ENCODE measurements at places on chromosomes 2 and 18.

DNA sequence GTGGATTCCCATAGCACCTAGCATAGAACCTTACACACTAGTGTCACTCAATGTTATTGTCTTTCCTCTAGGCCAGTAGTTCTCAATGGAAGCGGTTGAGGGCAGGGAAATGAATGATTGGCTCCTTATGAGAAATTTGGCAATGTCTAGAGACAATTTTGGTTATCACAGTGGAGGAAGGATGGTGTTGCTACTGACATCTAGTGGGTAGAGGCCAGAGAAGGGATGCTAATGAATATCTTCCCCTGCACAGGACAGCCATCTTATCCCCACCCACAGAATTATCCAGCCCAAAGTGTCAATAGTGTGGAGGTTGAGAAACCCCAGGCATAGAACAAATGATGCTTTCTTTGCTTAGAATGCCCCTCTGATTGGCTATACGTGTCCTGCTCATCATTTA, 15.8 kb downstream of the C18orf63 start:
- no peak for DNase-seq

GRCh38 chr2:133717497-133717896, 149.2 kb upstream of the NCKAP5 start:
- no peak for DNase-seq

DNA sequence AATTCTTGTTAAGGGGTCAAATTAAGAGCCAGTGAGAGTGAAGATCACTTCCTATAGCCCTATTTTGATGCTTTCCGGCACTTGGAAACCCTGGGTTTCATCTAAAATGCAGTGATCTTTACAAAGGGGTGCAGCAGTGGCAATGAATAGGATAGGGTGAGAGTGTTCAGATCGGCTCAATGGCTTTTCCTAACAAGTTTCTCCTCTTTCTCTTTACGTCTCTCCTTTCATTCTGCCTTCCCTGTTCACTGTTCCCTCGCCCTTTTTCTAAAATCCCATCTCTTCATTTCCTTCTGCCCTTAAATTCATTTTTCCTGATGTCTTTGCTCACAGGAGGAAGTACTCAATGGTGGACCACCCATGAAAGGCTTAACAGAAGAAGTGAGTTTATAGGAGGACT, 86.0 kb downstream of the CTIF start:
- no peak for DNase-seq

- DNase-seq, result no peak
Observed at GRCh38 chr18:68219872-68220271, 495.0 kb downstream of the TMX3 start.

DNA sequence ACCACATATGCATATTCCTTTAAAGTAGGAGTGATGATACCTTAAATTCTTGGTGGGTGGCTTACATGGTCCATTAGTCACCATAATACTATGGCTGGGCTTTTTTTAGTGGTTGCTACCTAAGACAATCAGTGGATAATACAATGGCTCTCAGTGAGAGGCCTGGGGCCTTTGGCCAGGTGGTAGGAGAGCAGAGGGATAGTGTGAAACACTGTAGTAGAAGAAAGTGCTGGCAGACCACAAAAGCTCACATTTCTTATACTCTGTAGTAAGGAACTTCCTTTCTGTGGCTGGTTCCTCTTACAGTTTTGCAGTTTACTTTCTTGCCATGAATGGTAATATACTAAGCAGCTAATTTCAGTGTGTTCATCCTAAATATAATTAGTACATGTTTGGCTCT, 583.5 kb downstream of the XIRP2 start:
- no peak for DNase-seq

- no peak for DNase-seq
Observed at GRCh38 chr2:139000131-139000785, 220.1 kb upstream of the NXPH2 start.

DNA sequence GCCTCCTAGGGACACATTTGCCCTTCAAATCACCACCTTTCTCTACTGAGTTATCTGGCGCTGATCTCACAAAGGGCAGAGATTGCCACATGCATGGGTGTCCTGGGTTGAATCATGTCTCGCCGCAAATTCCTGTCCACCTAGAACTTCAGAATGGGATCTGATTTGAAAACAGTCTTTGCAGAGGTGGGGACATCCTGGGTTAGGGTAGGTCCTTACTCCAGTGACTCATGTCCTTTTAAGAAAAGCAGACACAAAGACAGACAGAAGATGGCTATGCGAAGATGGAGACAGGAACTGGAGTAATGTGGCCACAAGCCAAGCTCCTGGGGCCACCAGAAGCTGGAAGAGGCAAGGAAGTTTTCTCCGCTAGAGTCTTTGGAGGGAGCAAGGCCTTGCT, 197.4 kb upstream of the SMIM21 start:
- no peak for DNase-seq

DNA sequence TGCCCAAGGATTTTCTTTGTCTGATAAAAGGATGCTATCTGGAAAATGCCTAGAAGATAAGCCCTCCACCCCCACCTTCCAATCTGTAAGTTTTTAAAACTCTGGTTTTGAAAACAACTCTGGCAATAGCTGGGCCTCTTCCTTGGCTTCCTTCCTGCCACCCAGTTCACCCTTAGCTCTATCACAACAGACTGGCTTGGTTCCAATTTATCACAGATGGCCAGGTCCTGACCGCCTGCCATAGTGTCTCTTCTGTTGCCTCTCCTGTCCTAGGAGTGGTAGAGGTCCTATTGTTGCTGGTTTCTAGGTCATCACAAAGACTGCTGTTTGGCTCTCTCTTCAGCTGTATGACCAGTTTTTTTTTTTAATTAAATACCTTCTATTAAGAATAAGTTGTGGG, 1727.9 kb upstream of the SLC39A10 start:
- no peak for DNase-seq

DNA sequence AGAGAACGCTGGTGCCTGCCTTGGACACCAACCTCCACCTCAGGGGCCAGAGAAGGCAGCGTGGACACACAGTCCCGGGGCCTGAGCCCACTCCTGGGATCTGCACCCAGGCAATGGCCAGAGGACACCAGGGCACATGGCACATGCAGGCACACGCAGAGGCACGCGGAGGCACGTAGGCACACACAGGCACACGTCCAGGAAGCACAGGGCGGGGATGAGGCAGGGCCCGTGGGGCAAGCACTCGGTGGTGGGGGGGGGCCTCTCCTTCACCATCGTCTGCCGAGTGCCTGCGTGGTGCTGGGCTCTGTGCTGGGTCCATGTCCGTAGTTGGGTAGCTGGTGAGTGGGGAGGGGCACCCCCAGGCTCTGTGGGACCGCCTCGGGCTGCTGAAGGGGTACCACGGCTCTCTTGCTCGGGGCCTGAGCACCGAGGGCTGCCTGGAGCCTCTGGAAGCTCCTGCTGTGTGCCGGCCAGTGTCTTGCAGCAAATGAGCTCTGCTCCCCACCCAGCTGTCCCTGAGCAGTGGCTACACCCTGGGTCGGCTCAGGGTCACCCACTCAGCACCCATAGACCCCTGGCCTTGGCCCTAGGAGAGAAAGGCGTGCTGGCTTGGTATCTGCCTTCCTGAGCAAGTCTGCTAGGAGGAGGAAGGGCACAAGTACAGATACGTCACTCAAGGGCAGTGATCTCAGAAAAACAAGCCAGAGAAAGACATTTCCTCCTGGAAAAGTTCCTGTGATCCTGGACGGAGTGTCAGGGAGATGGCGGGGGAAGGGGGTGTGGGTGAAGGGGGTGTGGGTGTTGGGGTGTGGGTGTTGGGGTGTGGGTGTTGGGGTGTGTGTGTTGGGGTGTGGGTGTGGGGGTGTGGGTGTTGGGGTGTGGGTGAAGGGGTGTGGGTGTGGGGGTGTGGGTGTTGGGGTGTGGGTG, 26.4 kb downstream of the RTP5 start:
- DNase-seq, result no peak

DNA sequence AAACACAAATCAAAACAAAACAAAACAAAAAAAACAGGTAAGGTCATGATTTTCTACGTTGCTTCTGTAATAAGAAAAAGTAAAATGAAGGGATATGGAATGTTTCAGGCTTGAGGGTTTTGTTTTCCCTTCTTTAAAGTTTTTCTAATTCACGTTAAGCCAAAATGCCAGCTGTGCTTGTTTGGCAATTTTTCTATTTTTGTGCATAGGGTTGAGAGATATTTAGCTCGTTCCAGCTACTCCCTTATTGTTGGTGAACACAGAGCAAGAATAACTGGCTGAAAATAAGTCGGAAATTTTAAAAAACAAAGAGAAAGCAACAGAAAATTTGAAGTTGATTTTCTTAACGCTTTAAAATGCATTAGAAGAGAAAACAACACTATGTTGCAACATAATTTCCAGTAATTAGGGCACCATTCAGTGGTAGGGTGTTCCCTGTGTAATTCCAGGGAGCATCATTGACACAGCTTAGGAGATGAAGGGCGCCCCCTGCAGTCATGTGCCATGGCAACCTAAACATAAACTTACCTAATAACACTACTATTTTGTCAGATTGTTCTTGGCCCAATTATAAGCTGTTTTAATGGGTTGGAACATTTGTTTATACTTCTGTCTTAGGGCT, 99.5 kb downstream of the DTNA start:
- peak; percentile 51 for DNase-seq

- no peak for DNase-seq
Observed at GRCh38 chr2:97660775-97661389, 3.0 kb downstream of the ACTR1B start.

DNA sequence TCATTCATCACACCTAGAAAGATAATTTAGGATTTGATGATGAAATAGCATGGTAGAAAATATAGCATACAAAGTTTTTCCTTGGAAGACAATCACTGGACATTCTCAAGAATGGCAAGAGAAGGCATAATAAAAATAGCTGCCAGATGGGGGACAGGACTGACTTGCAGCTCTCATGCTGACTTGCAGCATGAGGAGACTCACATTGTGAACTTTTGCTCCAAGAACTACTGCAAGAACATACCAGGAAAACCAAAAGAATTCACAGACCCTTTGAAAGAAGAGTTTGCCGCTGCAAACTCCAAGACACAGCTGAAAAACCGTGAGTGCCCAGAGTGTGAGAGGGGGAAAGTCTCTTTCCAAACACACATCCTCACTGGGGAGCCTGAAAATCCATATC, 47.0 kb downstream of the CRYGD start:
- no peak for DNase-seq

DNA sequence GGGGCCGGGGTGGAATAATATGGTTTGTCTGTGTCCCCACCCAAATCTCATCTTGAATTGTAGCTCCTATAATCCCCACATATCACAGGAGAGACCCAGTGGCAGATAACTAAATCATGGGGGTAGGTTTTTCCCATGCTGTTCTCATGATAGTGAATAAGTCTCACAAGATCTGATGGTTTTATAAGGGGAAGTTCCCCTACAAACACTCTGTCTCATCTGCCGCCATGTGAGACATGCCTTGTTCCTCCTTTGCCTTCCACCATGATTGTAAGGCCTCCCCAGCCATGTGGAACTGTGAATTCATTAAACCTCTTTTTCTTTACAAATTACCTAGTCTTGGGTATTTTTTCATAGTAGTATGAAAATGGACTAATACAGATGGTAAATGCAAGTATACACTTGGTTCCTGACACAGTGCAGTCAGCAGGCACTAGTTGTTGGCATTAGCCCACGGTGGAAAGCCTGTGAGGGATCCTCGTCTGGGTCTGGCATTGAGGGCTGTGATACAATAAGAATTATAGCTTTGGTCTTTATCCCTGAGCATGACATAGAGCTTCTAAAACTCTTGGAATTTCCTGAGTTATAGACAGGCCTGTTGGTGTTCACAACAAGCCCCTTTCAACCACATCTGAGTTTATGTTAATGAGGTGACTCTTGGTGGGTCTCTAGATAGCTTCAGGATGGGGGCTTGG, 135.8 kb downstream of the CABLES1 start:
- DNase-seq, result no peak

DNA sequence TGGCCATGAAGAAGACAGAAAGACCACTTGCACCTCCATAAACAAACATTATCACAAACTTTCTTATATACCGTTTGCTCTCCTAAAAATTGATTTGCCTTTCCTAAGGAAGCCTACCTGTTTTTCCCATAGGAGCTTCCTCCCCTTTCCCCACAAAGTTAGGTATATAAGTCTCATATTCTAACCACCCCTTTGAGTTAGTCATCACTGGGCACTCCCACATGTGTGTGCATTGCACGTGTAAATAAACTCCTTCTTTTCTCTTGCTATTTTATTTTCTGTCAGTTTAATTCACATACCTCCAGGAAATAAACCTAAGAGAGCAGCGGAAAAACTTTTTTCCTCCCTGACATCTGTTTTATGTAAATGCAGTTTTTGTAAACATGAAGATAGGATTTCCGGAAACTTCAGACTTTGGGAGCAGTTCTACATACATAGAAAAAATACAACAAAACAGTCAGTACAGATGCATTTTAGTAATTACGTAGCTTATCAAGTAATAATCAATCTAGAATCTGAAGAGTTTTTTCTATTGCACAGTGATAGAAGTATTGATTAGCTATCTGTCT, 46.6 kb downstream of the PLCL1 start:
- DNase-seq, result no peak

DNA sequence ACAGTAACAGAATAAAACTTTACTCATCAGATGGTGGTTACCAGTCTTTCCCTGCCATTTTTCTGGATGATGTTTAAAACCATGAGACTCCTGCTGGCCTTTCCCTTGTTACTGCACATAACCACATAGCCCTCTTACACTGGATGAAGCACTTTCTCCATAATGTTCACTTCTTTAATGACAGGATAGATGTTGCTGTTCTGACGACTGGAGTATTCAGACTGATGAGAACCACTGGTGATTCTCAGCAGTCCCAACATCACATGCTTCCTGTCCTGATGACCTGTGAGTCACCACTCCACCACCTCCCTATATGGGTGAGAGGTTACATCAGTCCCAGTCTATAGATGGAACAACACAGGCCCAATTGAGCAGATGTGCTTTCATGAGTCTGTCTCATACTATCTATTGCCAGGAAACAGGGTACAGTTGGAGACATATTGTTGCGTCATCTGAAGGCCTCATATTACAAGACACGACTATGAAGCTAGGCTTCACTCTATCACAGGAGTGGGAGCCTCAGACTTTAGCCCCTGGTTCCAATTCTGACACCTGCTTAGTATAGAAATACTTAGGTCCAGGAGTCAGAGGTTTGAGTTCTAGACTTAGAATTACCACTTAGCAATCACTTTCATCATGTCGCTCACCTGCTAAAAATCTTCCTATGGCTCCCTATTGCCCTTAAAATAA, 145.7 kb upstream of the KLF7 start:
- DNase-seq, result peak; percentile 25

- DNase-seq, result no peak
Observed at GRCh38 chr18:13014818-13015217, 23.7 kb downstream of the CEP192 start.

GRCh38 chr18:46474487-46475389, 182.3 kb downstream of the LOXHD1 start:
- no peak for DNase-seq

DNA sequence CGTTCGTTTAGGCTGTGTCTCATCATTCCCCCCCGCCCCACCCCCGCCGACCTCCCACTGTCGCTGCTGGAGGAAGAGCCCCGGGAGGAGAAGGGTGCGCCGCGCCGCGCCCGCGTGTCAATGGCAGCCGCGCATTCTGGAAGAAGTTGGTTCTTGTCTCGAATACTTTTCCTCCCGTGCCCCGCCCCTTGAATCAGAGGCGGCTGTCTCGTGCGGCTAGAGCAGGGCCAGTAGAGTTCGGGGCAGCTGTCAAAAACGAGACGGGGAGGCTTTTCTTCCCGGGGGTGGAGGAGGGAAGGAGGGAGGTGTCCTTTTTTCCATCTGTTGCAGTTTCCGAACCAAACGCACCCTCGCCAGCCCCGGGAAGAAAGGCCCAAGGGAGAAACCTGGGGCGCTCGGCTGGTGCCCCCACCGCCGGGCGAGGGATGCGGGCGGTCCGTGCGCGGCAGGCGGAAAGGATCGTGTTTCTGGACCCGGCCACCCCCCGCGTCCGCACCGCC, 410 bp upstream of the TGIF1 start:
- no peak for DNase-seq

All from psoas muscle (tissue), 8 donors.